ENCODE measurements at places on chromosomes 5 and 9. TPM values are rescaled to one million over a fixed set of nuclear protein-coding genes. Genes with fewer than 3 reads are reported as not detected.

The SHROOM1 gene
- total RNA-seq, result 2.5 TPM

The ROR2 gene
- total RNA-seq, result not detected

DNA sequence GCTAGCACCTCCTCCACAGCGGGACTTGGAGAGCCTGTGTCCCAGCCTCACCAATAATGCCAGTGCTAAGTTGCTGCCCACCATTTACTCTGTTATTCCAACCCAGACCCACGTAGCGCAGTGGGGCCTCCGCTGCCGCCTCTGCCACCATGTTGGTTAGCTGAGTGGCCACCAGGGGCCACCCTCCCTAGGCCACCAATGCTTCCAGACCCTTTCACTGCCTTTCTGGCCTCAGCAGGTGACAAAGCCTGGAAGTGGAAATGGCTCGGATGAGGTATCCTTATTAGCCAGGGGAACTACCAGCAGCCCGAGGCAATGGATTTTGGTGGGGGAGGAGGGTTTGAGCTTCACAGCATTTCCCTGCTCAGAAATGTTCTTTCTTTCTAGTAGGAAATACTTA is 110.1 kb downstream of the OSTF1 start:
- no peaks in the 10 kb centered on the region for H3K4me1 ChIP-seq
- peaks cover 11% of the 10 kb centered on the region for H3K27me3 ChIP-seq
- H3K36me3 ChIP-seq, result no peaks in the 10 kb centered on the region
- H3K27ac ChIP-seq, result no peak overlapping the region
- H3K4me3 ChIP-seq, result no peak overlapping the region
- DNase-seq, result peak; percentile 15

DNA sequence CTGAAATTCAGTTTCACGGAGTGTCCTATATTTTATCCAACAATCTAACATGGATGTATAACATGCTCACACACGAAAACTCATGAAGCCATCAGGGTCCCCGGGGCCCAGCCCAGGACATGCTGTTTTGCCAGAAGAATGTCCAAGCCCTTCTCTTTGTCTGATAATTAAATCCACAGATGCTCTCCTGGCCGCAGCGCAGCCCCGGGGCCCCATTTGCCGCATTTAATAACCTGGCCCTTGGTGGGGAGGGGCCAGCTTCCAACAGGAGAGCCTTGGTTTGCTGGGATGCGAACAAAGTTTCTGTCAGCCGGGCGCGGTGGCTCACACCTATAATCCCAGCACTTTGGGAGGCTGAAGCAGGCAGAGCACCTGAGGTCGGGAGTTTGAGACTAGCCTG is 30.0 kb downstream of the PLPP7 start:
- no peaks in the 10 kb centered on the region for H3K36me3 ChIP-seq
- DNase-seq, result no peak
- H3K4me1 ChIP-seq, result peaks cover 8% of the 10 kb centered on the region
- no peak overlapping the region for H3K27ac ChIP-seq
- no peaks in the 10 kb centered on the region for H3K27me3 ChIP-seq

DNA sequence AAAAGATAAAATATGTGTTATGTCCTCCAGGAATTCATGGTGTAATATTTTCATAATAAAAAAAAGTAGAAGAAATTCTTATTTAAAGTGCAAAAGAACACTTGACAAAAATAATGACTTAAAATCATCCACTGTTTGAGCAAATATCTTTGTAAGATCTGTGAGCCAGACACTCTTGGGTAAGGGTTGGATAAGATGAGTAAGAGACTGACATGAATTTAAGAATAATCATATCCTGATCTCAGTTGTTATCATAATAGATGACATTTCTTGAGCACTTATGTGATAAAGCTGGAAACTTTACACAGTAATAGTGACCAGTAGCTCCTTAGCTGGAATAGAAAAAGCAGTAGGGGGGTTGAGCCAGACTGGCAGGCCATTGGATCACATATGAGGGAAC is 40.0 kb upstream of the ADRB2 start:
- H3K4me1 ChIP-seq, result no peaks in the 10 kb centered on the region
- no peak overlapping the region for H3K4me3 ChIP-seq
- no peaks in the 10 kb centered on the region for H3K36me3 ChIP-seq
- H3K27me3 ChIP-seq, result peaks cover 12% of the 10 kb centered on the region
- H3K27ac ChIP-seq, result no peak overlapping the region
- DNase-seq, result no peak

All from SJCRH30 (cell line).